Stimulated activated CD4-positive, alpha-beta T cell treated with anti-CD3 and anti-CD28 coated beads, Interleukin-2, amount 100 ng/mL, for 24 hours (primary cell): ENCODE measurements at places on chromosomes 16 and 17.

DNA sequence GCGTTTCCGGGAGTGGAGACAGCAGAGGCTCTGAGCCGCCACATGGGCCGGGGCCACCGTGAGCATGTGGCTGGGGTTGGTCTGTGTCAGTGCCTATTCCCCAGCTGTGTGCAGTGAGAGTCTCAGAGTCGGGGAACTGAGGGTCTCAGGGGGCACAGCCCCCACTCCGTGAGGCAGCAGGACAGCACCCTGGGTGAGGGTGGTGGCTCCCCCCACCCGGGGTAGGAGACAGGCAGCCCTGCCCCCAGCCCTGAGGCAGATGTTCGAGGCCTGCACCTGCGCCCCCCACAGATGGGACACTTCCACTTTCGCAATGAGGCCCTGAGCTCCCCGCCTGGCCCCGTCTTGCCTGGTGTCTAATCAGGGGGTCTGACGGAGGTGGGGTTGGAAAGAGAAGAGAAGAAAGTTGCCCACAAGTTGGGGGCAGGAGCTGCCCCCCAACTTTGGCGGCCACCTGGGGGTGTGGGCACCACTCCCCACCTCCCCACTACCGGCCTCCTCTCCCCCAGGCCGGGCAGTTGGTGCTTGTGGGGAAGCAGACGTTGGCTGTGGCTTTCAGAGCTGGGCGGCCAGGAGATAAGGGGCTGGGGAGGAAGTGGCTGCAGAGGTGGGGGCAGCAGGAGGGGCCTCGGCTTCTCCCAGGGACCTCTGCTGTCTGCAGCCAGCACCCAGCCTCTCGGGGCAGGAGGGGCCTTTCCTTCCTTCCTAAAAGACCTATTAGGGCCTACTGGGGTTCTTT, 1.8 kb upstream of the CBFA2T3 start:
- DNase-seq, result no peak

DNA sequence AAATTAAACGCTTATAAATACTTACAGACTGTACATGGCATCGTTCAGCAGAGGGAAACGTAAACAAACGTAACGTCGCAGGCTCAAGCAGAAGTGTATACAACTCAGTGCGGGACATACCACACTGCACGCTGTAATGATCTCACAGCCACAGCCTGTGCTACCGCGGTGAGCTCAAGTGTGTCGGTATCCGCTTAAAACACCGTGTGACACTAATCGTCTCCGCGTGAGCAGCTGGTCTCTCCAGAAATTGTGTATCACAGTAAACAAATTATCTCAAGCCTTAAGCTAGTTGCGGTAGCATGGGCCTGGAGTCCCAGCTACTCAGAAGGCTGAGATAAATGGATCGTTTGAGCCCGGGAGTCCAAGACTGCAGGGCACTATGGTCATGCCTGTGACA, 115.3 kb downstream of the ANKRD11 start:
- DNase-seq, result no peak

DNA sequence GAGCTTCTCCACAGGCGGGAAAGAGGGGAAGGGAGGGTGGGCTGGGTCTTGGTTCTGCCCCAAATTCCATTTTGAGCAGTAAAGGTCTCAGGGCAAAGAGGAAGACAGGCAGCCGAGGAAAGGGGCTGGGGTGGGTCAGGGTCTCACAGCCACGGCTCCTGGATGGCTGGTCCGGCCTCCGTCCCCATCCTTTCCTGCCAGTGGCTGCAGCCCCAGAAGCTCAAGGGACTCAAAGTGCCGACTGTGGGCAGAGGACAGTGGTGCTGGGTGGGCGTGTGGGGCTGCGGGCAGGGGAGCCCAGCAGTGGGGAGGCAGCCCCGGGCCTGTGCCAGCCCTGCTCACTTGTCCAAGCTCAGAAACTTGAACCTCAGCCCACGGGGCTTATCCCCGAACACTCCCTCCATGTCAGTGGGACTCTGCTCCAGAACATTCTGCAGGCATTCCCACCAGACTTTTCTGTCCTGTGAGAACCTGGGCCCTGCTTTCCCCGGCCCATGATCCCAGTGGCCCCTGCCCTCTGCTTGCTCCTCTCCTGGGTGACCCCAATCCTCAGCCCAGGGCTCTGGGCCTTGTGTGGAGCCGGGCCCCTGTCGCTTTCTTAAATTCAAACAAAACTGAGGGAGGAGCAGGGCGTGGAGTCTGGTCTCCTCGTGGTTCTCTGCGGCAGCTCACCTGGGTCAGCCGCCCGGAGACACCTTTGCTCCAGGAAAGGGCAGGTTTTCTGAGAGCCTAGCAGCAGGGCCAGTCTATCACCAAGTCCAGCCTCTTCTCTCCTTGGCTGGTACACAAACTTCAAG, 117.8 kb upstream of the METRNL start:
- DNase-seq, result no peak

DNA sequence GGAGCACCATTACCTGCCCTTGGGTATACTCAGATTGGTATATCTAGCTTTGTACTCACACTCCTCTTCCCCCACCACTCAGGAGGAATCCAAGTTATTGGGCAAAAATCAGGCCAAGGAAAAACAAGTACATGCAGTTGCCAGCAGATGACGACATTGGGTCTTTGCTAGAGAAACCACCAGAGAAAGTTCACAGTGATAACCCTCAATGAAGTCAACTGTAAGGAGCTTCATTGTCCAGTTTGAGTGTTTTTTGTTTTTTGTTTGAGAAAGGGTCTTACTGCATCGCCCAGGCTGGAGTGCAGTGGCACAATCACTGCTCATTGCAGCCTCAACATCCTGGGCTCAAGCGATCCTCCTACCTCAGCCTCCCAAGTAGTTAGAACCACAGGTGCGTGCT, 34.6 kb upstream of the TOX3 start:
- no peak for DNase-seq

- DNase-seq, result no peak
These were observed 91.4 kb upstream of the CCL2 start for GRCh38 chr17:34163646-34164045.

DNA sequence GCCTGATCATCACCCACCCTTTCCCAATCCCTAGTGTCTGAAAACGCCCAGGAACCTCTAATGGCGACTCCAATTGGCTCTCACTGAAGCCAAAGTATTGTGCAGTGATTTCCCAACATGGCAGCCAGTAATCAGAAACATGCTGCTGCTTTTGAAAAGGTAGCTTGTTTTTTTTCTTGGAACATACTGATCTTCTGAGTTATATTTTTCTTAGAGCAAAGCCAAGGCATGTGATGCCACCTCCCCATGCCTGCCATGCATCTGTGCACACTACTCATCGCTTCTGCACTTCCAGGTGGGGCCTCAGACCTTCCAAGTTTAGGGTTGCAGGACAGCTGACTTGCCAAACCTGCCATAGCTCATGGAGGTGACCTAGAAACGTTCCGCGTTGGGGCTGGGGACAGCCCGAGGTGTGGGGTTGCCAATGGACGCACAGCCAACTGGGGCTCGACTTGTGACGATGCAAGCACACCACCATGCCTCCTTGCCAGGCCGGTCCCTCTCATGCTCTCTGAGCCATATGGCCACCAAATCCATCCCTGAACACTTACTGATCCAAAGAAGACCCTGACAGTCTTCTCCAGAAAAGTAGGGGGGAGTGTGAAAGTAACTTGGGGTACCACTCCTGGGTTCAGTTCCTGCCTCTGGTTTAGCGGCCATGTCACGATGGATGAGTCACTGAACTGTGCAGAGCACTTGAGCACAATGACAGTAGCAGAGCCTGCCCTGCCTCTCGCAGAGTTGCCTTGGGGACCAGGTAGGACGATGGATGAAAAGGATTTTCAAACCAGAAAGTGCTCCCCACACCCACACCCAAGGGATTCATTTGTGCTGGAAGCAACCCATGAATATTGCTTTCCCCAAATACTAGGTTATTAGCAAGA, 155.7 kb downstream of the CCDC182 start:
- DNase-seq, result no peak

DNA sequence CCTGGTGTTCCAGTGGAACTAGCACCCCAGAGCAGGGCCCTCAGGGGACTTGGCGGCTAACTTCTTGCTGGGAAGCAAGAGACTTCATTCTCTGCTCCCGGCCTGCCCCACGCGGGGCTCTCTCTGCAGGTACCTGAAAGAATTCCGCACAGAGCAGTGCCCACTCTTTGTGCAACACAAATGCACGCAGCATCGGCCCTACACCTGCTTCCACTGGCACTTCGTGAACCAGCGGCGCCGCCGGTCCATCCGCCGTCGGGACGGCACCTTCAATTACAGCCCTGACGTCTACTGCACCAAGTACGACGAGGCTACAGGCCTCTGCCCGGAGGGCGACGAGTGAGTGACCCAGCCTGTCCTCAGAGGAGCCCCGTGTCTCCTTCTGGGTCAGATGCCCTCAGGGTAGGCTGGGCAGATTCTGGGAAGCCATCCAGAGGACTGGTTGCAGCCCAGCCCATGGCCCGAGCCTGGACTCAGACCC, 25.1 kb downstream of the UNK start:
- no peak for DNase-seq

DNA sequence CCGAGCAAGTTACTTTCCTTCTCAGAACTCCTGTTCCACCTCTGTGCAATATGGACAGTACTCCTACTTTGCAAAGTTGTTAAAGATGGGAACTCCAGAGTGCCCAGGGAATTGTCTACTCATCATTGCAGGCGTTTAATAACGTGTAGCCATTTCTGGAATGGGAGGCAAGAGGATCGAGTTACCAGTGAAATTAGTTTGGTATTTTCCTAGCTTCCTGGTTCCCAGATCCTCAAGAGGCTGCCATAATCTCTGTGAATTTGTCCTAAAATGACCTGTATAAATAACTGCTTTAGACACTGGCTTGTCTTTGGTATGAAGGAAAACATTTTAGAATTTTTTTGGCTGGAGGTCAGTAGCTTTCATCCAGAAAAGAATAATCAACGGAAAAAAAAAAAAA, 27.7 kb downstream of the WWOX start:
- no peak for DNase-seq

- DNase-seq, result peak; percentile 47
These were observed 2.0 kb upstream of the CD300H start for GRCh38 chr17:74569020-74570003.

DNA sequence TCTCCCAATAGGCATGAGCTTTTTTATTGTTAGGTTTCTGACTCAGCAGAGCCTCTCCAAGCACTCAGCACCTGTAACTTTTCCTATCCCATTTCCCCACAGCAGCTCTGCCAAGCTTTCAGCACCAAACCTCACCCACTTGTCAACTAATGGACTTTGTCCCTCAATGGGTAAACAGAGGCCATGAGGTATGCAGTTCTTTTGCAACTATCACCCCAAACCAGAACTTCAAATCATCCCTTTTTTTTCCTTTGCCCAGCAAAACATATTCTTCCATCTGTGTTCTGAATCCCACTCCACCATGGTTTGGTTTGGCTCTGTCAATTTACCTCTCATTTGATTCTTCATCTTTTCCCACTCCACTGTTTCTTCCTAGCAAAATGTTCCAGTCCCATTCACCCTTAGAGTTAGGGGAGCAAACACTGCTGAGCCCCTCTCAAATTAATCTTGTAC, 58.1 kb downstream of the TOX3 start:
- no peak for DNase-seq

DNA sequence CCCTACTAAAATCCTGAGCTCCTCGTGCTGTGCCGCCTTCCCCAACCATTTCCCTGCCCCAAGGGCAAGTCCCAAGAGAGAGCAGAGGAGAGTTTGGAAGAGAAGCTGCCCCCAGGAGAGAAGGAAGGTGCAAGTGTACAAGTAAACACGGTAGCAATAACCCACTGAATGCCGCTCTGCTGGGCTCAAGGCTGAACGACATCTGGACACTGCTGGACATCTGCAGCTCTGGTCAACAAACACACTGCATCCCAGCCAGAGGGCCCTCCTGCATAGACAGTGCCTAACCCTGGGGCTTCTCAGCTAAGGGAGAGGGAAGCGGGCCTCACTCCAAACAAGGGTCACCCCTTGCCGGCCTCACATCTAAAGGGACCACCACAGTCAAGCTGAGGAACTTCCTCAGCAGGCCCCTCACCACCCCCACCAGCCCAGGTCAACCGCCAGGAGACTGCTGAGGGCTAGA, 12.7 kb downstream of the JUP start:
- no peak for DNase-seq

GRCh38 chr17:43550754-43551153, 4.6 kb upstream of the ETV4 start:
- DNase-seq, result no peak

- no peak for DNase-seq
These were observed 226.2 kb downstream of the CCDC182 start for GRCh38 chr17:57518587-57519581.
